ENCODE measurements at places on chromosomes 1 and 21.

- DNase-seq: no peak
Measured at GRCh38 chr1:233281711-233282581, 13.6 kb downstream of the PCNX2 start.

DNA sequence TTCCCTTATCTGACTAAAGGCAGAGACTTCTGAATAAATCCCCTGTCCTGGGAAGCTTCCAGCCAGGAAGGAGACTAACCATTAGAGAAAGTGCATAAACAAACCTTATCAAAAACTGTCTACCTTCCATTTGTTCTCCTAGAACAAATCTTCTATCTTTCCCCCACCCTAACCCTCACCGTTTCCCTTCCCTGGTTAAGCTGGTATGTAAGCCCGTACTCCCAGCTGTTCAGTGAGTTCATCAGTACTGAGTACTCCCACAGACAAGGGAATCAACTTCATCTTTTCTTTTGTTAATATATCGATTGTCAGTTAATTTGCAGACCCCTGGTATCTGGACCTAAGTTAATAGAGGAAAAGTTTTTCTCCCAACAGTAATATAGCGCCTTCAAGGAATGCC is 20.1 kb upstream of the COG2 start:
- no peak for DNase-seq

- DNase-seq: no peak
Measured at GRCh38 chr1:94773931-94774422, 46.2 kb upstream of the SLC44A3 start.

DNA sequence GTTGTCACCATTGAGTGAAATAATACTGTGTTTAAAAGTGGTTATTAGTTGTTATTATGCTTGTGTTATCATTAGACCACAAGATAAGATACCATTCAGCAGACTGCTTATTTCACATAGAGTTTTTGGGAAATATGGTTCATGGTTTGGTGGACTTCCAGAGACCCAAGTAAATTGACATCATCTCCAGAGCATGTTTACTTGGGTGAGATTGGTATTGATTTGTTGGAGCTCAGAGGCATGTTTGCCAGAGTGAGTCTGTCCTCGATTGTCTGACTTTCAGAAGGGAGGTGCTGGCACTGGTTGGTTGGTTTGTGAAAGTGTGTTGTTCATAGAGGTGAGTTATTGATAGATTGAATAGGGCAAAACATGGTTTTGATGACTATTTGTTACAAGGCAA is 291.4 kb downstream of the TGFB2 start:
- no peak for DNase-seq

DNA sequence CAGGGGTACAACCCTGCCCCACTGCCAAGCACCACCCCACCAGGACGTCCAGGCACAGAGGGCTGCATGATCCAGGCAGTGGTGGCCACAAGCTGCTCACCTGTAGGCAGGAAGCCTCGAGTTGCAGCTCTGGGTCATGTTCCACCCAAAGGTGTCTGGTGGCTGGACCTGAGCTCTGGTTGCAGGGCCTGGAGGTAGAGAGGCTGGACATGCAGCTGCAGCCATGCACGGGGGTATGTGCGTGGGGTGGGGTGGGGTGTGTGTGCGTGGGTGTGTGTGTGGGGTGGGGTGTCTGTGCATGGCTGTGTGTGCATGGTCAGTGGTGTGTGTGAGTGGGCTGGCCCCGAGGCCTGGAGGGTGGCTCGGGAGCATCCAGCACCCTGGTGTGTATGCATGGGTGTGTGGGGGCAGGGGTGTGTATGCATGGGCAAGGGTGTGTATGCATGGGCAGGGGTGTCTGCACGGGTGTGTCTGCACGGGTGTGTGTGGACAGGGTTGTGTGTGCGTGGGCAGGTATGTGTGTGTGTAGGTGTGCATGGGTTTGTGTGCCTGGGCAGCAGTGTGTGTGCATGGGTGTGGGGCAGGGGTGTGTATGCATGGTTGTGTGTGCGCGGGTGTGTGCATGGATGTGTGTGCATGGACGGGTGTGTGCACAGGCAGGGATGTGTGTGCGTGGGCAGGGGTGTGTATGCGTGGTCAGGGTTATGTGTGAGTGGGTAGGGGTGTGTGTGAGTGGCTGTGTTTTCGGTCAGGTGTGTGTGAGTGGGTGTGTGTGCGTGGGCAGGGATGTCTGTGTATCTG is 15.6 kb downstream of the ARHGEF16 start:
- no peak for DNase-seq

DNA sequence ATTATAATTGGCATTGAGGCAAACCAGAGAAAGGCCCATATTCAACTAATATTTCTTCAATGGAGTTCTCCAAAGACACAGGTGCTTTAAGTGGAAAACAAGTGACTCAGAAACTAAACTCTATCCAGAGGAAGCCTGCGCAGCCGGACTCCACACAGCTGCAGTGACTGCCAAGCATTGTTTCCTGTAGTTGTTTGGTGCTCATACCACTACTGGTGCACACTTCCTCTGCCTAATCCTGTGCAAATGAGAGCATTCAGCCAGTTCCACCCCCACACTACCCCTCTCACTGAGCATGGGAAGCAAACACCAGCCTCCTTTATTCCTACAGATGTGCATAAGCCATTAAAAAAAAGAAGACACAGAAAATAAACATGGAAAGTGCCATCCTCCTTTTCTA is 102.9 kb downstream of the VAV3 start:
- DNase-seq: no peak

DNA sequence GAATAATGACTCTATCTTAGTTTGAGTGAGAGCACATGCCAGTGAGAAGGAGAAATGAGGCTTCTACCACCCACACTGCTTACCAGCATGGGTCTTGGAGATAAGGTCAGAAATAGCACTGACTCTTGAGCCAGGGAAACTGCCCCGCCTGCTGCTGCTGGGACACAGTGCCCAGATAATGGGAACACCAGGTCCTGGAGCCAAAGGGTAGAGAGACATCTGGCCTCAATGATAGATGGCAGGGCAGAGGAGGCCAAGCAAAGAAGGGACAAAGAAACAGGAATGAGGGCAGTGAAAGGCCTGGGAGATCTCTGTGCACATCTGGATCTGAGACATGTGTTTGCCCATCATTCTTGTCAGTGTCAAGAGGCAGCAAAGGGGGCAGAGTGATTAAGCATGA is 97.4 kb downstream of the MIS18A start:
- no peak for DNase-seq

DNA sequence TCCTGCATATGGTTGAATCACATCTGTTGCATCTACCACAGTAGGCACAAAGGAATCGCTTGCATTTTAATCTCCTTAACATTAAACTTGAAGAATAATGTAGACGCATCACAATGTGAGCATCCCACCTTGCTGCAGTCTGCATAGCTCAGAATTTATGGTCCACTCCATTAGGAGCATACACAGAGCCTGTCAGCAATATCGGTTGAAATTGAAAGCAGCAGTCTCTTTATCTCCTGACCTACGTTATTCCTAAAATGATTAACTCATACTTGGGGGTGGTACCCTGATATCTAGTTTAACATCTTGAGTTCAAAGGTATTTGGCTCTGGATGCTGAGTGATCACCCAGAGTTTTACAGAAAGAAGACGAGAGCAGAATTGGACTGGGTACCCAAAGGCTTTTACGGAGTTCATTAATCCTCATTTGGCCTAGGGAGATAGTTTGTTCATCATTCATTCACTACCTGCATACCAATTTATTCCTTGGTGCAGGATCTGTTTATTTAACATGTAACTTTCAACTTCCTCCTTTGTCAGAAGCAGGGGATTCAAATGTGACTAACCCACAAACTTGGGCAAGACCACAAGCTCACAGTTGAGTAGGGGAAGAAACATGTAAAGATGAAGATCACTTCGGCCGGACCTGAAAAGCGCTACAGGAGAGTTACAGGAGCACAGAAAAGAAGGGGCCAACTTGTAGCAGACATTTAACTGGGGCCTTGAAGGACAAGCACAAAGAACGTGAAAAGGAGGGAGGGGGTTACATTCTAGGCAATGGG is 187.9 kb downstream of the DAB1 start:
- no peak for DNase-seq

DNA sequence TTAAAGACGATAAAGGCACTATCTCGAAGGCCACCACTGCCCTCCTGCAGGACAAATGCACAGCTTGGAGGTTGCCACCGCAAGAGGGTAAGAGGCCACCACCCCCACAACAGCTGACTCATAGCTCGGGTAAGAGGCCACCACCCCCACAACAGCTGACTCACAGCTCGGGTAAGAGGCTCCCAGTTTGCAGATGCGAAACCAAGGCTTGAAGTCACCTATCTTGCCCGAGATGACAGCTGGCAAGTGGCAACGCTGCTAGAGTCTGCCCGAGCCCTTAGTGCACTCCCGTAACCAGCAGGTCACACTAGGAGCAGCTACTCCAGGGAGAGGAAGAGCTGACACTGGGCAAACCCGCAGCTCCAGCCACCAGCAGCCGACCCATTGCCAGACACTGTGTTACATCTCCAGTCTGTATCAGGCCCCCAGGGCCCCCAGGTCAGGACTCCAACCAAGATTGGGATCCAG is 17.1 kb upstream of the SPSB1 start:
- DNase-seq: no peak

- DNase-seq: no peak
Measured at GRCh38 chr1:22544606-22545005, 18.7 kb upstream of the EPHA8 start.

DNA sequence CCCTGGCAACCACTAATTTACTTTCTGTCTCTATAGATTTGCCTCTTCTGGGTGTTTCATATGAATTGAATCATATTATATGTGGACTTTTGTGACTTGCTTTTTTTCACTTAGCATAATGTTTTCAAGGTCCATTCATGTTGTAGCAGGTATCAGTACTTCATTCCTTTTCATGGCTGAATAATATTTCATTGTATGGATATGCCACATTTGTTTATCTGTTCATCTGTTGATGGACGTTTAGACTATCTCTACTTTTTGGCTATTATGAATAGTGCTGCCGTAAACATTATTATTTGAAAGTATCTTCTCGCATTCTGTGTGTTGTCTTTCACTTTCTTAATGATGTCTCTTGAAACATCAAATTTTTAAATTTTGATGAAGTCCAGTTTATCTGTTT is 32.8 kb upstream of the CD101 start:
- no peak for DNase-seq

DNA sequence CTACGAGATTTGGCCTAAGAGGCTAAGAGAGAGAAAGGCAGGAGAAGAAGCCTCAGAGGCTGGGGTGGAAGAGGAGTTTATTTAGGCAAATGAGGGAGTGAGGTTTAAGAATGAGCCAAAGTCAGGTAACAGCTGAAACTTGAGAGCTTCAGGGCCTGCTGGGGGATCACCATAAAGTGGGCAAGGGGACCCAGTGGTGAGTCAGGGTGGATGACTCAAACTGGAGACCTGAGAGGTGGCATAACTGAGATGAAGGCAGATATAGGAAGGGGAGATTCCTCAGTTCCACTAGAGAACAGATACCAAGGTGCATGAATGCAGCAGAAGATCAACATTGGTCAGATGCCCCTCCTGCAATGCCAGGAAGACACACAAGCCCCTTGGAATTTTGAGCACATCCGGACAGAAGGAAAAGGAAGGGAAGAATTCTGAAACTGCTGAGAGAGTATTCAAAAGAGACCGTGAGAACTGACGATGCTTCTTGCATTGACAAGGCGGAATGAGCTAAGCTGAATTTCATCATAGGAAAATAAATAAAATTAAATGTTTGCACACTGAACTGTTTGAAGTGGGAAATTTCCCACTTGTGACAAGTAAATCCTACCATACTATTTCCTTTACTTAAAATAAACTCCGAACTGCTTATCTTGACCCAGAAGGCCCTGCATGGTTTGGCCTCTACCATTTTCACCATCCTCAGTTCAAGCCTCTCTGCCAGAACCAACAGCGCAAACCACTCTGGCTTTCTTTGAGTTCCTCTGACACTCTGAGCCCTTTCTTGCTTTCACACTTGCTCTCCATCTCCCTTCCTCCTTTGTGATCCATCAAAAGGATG is 94.1 kb downstream of the NMNAT2 start:
- no peak for DNase-seq

All from activated naive CD4-positive, alpha-beta T cell (primary cell).